ENCODE measurements at places on chromosomes 2 and 18.

GRCh38 chr2:75605770-75606529 is 40.6 kb upstream of the MRPL19 start:
- DNase-seq = no peak

GRCh38 chr2:241964133-241964532 is 94.6 kb downstream of the RTP5 start:
- no peak for DNase-seq

DNA sequence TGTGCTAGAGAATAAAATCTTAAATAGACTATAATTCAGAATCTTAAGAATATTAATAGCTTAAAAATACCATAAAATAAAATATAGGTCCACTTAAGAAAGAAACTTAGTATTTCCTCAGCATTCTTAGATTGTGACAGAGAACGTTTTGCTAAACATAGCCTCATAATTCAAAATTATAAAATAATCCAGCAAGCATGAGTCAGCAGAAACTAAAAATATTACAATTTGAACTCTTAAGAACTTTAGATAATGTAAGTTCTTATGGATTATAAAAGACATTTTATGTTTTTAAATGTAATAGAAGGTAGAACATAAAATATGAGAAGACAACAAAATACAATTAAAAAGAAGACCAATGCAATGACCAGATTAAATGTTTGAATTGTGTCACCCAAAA is 164.5 kb upstream of the MC4R start:
- DNase-seq = no peak

DNA sequence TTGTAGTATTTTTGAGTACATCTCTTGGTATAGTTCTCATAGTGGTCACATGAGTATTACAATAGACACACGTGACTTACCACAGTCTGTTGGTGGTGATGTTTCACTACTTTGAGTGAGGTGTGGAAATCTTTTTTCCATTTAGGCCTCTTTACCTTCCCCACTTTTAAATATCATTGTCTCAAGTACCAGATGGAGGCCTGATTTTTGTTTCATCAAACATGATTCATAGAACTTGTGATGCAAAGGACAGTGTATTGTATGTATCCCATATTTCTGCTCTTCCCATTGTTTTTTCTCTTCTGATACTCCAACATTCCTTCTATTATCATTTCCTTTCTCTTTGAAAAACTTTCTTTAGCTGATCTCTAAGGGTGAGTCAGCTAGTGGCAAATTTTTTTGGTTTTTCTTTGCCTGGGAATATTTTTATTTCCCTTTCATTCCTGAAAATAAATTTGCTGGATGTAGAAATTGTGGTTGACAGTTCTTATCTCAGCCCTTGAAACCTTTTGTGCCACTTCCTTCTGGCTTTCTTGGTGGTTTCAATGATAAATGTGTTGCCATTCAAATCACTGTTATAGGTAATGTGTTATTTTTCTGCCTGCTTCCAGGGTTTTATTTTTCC is 32.8 kb downstream of the RFX8 start:
- DNase-seq = no peak

DNA sequence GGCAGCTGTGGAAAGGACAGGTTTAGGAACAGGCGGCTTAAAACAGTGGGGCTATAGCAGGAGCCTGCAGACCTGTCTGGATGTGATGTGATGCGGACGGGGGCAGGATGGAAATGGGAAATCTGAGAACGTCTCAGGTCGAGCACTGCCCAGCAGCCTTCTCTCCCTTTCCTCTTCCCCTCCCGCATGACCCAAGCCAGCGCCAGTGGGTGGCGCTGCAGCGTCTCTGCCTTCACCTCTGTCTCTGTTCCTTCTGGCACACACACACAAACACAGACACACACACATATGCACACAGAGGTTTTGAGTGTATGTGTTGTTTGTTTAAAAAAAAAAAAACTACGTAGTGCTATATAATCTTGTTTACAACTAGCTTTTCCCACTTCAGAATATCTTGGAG is 82.0 kb upstream of the SLC66A3 start:
- peak; percentile 49 for DNase-seq

- DNase-seq = no peak
Measured at GRCh38 chr18:47749600-47749973, 180.9 kb downstream of the SMAD2 start.

- DNase-seq = no peak
Measured at GRCh38 chr2:929011-929735, 21.5 kb upstream of the SNTG2 start.

- peak; percentile 51 for DNase-seq
Measured at GRCh38 chr18:72652990-72653593, 109.0 kb upstream of the CBLN2 start.

GRCh38 chr2:144989579-144990270 is 469.8 kb upstream of the ZEB2 start:
- no peak for DNase-seq

- DNase-seq = no peak
Measured at GRCh38 chr2:83561592-83561991, 897.5 kb downstream of the SUCLG1 start.

- DNase-seq = no peak
Measured at GRCh38 chr2:97732436-97733340, 19.3 kb downstream of the ZAP70 start.

GRCh38 chr2:190716176-190716807 is 67.4 kb downstream of the NAB1 start:
- no peak for DNase-seq

DNA sequence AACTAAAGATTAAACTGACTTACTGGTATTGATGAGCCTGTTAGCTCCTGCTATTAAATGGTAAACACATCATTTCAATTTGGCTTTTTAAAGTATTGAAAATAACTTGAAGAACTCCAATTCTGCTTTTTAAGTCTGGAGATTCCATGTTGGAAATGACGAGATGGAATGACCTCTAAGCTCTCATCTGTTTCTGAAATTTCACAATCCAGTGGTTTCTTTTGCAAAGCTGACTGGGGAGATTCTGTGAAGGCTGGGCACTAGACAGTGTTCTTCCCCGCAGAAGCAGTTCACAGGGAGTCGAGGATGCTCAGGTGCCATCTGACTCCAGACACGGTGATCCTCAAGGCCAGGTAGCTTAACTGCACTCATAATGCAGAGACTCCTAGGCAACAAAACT is 44.7 kb downstream of the DHRS9 start:
- DNase-seq = no peak

Data from activated T-cell treated with anti-CD3 and anti-CD28 coated beads, Interleukin-2, amount 50 U/mL, for 72 hours (primary cell).